ENCODE measurements at places on chromosomes 4 and X. TPM values are rescaled to one million over a fixed set of nuclear protein-coding genes. Genes with fewer than 3 reads are reported as not detected.

DNA sequence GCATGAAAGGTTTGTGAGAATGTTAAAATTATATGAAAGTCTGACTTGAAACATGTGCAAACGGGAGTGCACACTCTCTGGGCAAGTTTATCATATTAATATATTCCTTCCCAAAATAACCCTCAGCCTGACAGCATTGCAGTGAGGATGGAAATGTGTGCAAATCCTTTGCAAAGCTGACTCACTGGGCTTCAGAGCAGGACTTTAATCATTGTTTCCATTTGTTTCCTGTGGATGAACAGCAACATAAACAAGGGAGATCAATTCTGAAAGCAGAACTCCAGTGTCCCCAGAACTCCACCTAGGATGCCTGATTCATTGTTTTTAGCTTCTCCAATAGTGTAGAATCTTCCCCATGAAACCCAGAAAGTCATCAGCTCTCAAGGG, 32.9 kb downstream of the SLC2A9 start:
- no peak for DNase-seq

- DNase-seq, result peak; percentile 23
These were observed 559 bp downstream of the SLC9A7 start for GRCh38 chrX:46758163-46758955.

GRCh38 chrX:7117587-7117986, 29.9 kb upstream of the STS start:
- DNase-seq, result no peak

- no peak for DNase-seq
These were observed 49.5 kb upstream of the ADRA2C start for GRCh38 chr4:3716631-3717235.

The BMPR1B gene
- total RNA-seq, result 7.8 TPM

The ZFP42 gene
- total RNA-seq, result not detected

GRCh38 chr4:2593003-2593402, 56.6 kb downstream of the FAM193A start:
- DNase-seq, result no peak

Measured in ovary (tissue), 10 donors.